ENCODE measurements at places on chromosomes 11 and 22. TPM values are rescaled to one million over a fixed set of nuclear protein-coding genes. Genes with fewer than 3 reads are reported as not detected.

DNA sequence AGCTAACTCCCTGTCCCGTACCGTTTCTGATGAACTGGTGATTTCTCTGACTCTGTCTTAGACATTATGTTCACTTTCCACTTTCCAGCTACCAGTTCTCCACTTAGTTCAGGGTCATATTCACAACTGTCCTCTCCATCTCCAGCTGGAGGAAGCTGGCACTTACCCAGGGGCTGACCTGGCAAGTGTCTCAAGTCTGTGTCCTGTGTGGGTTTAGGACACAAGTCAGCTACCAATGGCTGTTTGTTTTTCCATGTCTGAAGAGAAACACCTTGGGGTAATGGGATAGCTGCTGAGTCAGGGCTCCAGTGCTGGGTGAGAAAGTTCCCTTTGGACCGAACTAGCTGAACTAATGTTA is 134.4 kb downstream of the CSNK2A3 start:
- no peak for DNase-seq

DNA sequence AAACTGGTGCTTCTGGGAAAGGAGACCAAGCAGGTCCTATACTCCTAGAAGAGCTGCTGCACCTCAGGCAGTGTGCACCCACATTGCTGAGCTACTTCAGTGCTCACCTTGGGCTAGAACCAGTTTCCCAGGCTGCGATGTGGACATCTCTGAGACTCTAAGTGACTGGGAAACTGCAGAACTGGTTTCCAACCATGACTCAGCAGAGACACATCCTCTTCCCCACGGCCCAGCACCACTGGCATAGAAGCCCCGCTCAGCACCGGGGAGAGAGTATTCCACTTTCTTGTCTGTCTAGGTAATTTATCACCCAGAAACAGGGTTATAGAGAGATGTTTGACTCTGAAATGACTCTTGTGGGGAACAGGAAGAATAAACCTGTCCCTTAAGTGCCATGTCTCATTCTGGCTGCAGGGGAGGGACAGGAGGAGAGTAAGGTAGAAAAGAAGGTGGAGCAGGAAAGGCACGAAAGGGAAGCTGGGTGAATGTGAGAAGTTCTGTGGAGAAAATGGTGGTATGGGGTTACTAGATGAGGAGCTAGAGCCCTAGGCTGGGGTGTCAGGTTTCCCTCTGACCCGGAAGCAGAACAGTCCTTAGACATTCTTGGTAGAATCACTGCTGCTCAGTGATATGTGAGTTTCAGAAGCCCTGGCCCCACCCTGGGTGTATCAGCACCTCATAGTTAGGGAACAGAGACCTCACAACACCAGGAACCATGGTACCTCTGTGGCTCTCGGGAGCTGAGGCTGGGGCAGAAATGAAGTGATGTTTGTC is 340.4 kb upstream of the NCAM1 start:
- no peak for DNase-seq

DNA sequence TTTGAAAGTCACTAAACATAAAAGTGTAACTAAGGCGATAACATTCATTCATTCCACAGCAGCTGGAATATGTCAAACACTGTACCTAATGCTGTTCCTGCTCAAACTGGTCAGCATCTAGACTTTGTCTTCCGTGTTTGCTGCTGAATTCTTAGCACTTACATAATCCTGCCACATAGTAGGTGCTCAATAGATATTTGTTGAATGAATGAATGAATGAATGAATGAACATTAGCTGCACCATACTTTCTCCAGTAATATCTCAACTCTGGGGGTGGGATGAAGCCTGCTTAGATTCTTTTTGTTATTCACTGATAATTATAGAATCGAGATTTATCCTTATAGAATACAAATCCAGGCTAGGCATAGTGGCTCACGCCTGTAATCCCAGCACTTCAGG is 6.6 kb upstream of the RNF169 start:
- no peak for DNase-seq

- no peak for DNase-seq
These were observed 56.0 kb upstream of the CHRM4 start for GRCh38 chr11:46447544-46447943.

GRCh38 chr11:82978422-82979099 is 77.0 kb downstream of the DDIAS start:
- no peak for DNase-seq

- DNase-seq, result no peak
These were observed 1.5 kb downstream of the ASPHD2 start for GRCh38 chr22:26430600-26430999.

The SEZ6L gene
- total RNA-seq, result 1.2 TPM

The CRYBB3 gene
- total RNA-seq, result 0.97 TPM

The MTMR3 gene
- total RNA-seq, result 39.1 TPM

Data from endothelial cell (in vitro differentiated cells).